ENCODE measurements at places on chromosomes 6 and 20. TPM values are rescaled to one million over a fixed set of nuclear protein-coding genes. Genes with fewer than 3 reads are reported as not detected.

The LHFPL5 gene
- not detected for polyA plus RNA-seq

The POM121L2 gene
- polyA plus RNA-seq: not detected

DNA sequence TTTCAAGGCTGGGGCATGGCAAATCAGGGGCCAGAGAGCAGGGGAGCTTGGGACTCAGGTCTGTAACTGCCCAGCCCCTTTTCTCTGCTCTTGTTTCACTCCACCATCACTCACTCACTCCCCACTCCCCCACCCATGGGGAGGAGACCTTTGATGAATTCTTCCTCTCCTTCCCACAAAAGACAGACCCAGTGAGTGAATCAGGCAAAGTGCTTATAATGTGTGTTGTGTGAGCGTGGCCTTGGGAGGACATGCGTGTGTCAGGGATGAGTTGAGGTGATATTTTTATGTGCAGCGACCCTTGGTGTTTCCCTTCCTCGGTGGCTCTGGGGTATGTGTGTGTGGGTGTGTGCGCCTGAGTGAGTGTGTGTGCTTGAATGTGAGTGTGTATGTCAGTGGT, 1.0 kb upstream of the CUL9 start:
- peaks cover 20% of the 10 kb centered on the region for H3K4me1 ChIP-seq
- no peak for DNase-seq

DNA sequence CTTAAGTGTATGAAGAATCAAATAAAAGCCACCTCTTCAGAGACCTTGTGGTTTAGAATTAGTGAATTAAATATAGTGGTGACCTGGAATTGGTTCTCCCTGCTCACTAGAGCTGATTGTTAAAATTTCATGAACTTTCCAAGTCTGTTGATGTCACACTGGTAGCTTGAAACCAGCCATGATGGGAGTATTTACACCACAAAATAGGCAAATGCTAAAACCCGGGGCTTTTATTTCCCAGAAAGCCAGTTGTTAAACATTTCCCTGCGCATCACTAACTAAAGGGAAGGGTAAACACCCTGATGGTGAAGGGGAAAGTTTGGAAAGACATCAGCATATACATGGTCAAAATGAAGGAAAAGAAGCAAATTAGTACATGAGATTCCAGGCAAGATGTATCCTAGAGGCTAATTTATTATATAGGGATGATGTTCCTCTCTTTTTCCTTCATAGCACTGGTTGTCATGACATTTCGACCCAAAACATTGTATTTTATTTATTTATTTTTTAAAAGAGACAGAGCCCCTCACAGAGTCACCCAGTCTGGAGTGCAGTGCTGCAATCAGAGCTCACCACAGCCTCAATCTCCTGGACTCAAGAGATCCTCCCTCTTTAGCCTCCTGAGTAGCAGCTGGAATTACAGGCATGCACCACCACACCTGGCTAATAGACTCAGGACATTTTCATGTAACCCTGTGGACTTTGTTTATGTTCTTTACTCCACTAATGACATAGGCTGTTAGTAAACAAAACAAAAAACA, 123.2 kb downstream of the RIN2 start:
- peaks cover 28% of the 10 kb centered on the region for H3K4me1 ChIP-seq
- no peak overlapping the region for H3K27ac ChIP-seq
- H3K27me3 ChIP-seq: no peaks in the 10 kb centered on the region
- no peak overlapping the region for H3K4me3 ChIP-seq
- no peak for DNase-seq
- H3K36me3 ChIP-seq: no peaks in the 10 kb centered on the region
